NCI-H2171 (cell line): ENCODE measurements at places on chromosomes 16 and 17.
A peak's percentile ranks its signal among the peaks of the same experiment; 100 is the strongest.

GRCh38 chr16:56675685-56676210 lies 6.1 kb downstream of the MT1H start:
- no peak for DNase-seq

DNA sequence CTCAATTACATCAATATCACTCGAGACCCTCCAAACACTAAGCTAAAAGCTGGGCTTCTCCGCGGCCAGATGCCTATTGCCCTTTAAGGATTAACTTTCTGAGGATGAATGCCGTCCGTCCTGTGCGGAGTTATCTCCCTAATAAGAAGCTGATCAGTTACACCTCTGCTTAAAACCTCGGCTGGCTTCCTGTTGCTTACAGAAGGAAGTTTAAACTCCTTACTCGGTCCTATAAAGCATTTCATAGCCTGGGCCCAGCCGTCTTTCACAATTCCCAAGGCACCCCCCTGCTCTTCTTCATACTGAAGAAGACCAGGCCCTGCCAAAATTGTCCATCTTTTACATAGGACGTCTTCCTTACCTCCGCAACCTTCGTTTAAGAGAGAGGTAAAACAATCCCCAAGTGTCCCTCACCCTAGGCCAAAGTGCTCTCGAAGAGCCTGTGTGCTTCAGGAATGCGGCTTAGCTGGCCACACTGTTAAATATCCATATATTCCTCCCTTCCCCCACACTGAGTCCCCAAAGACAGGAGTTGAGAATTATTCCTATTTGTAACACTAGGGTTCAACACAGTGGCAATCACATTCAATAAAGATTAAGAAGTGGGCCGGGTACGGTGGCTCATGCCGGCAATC lies 112.6 kb upstream of the IRX5 start:
- no peak for DNase-seq

DNA sequence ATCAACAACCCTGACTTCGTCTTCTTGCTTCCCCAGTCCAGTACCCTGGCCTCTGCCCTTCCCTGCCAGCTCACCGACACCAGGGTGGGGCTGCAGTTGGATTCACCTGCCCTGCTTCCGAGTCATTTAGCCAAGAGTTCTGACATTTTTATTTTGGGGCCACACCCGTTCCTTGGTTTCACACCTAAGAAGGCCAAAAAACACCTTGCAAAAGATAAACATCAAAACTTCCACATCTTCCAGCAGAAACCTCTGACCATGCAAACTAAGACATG lies 41.8 kb upstream of the GFOD2 start:
- DNase-seq, result no peak

- no peak for DNase-seq
Observed at GRCh38 chr17:43608313-43608712, 53.4 kb downstream of the MEOX1 start.

- no peak for DNase-seq
Observed at GRCh38 chr17:53971361-53971760, 148.6 kb downstream of the KIF2B start.

- peak; percentile 96 for DNase-seq
Observed at GRCh38 chr17:61862975-61863800, at the start of gene BRIP1. TSS of gene BRIP1 (minus strand) at chr17:61863528. CDS start at chr17:61861539, 1,989 bp downstream.

- DNase-seq, result no peak
Observed at GRCh38 chr16:83312015-83312717, 495.6 kb upstream of the HSBP1 start.

GRCh38 chr16:76818606-76819181 lies 372.3 kb upstream of the MON1B start:
- DNase-seq, result no peak

GRCh38 chr16:29992344-29992967 lies 3.0 kb downstream of the HIRIP3 start:
- DNase-seq, result no peak

GRCh38 chr17:12256380-12256995 lies 235.8 kb downstream of the MAP2K4 start:
- DNase-seq, result peak; percentile 3

DNA sequence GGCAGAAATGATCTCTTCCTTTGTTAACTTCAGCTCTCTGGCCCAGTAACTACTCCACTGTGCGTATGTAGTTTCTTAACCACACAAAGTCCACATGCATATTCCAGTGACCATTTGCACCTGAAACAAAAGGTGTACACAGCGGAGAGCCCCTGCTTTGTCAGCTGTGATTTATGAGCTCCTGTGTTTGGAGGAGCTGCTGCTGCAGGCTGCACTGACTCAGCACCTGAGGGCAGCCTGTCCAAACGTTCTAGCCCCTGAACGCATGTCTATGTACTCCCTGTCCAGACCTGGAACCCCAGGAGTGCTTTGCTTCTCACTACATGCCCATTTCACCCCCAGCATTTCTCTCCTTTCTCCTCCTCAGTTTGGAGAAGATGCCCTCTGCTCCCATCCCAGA lies 216.1 kb downstream of the ABCC12 start:
- DNase-seq, result no peak

DNA sequence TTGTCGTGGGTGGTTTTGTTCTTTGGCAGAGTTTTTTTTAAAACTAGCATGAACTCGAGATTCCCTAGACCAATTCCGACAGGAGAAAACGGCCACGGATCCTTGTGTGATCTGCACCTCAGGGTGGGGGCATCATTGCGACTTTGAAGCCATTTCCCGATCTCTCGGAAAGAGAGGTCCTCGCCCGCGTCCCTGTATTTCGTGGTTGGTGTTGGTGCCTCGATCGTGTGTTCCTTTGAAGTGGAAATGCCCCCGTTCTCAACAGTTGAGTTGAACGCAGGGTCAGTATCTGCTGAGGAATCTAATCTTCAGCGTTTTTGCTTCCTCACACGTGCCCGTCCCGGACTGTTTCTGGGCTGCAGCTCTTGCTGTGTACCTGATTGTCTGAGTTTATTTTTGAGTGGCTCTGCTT lies 1.1 kb downstream of the CRAMP1 start:
- no peak for DNase-seq

GRCh38 chr16:19853132-19853741 lies 31.4 kb downstream of the GPRC5B start:
- DNase-seq, result no peak

GRCh38 chr16:6193718-6194117 lies 1096.1 kb upstream of the EEF2KMT start:
- no peak for DNase-seq

DNA sequence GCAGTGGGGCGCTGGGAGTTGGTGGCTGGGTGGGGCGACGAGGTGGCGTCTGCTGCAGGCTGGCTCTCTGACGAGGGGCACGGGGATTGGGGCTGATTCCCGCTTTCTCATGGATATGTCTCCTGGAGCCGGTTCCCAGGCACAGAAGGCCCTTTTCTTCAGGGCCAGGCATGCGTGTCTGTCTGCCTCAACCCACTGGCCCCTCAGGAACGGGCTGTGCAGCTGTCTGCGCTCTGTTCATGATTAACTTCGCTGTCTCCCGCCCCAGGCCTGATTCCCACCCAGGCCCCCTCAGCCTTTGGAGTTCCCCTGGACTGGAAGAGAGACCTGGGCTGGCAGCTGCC lies 53.1 kb downstream of the RAP1GAP2 start:
- DNase-seq, result no peak

GRCh38 chr17:64001763-64002529 lies 3.8 kb downstream of the PRR29 start:
- no peak for DNase-seq

GRCh38 chr17:1169221-1169928 lies 10.4 kb downstream of the ABR start:
- DNase-seq, result no peak

DNA sequence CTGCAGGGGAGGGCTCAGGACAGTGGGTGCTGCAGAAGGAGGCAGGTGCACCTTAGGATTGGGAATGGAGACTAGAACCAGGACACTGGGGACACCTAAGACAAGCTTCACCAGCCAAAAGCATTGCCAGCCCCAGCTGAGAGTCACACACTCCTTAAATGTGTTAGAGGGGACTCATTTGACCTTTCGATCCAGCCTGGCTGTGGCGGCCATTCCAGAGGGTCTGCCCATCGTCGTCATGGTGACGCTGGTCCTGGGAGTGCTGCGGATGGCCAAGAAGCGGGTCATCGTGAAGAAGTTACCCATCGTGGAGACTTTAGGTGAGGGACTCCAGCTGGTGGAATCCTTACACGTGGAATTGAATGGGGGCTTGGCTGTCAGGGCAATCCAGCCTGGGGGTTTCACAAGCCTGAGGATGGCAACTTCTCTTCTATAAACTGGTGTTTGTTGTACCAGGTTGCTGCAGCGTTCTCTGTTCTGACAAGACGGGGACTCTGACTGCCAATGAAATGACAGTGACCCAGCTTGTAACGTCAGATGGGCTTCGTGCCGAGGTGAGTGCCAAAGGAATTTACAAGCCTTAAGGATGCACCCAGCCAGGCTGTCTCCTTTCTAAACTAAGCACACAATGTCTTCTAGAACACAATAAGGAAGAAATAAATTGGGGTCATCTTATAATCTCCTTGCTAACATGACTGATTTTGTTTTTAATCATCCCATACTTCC lies 65.3 kb downstream of the MEAK7 start:
- DNase-seq, result peak; percentile 51

GRCh38 chr16:578870-579405 lies 9.2 kb downstream of the PIGQ start:
- DNase-seq, result no peak

DNA sequence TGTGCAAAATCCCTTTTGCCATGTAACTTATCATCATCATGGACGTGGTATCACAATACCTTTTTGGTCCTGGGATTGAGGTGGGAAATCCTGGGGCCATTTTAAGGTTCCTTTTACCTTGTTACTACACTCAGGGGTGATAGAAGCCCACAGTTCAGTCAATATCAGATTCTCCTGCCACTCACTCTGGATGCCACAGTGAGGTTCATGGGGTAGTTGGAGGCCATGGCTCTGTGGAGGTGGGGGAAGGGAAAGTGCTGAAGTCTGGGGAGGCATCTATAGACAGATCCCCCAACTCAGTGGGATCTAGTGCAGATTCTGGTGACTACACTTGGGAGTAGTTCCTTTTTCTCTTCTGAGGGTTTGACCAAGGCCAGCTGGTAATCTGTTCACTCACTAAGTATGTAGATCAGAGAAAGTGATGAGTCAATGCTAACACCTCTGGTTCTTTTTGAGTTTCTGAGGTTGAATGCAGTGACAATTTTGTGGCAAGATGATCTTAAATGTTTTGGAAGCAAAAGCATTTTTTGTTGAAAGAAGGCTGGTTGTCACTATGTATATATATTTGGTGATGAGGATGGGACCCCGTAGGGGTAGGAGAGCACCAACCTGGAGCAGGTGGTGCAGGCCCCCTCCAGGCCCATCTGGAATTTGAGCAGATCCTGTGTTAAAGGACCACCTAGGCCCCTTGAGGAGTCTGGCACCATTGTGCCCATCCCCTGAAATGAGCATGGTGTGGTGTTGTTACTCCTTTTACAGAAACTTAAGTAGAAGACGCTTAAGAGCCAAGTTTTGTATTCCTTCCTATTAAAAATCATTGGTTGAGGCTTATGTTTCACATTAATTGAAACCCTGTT lies 18.8 kb upstream of the IRF8 start:
- no peak for DNase-seq

- DNase-seq, result no peak
Observed at GRCh38 chr17:41067281-41067680, 1.6 kb upstream of the KRTAP2-4 start.

GRCh38 chr17:68776451-68776850 lies 175.3 kb upstream of the FAM20A start:
- DNase-seq, result no peak

GRCh38 chr17:57556320-57556719 lies 188.8 kb downstream of the CCDC182 start:
- DNase-seq, result no peak

- no peak for DNase-seq
Observed at GRCh38 chr17:69608808-69609472, 194.4 kb downstream of the MAP2K6 start.

DNA sequence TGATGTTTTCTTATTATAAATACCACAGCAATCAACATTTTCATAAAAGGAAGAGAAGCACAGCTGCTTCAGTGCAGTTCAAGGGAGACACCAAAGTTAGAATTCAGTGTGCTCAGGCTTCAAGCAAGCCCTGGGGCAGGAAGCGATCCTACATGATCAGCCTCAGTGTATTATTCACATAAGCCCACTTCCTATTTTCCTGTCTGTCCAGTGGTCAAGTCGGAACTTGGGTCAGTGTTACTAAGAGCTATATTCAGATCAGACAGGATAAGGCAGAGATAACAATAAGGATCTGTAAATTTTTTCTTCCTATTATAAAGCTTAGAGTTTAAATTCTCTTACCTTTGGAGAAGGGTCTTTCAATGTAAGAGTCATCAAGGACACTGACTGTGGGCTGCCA lies 12.9 kb downstream of the HEATR6 start:
- no peak for DNase-seq

GRCh38 chr17:17320188-17320910 lies 17.2 kb downstream of the NT5M start:
- DNase-seq, result no peak

- no peak for DNase-seq
Observed at GRCh38 chr17:17993852-17994251, 21.2 kb downstream of the DRC3 start.

GRCh38 chr17:57999496-58000017 lies 7.5 kb downstream of the SRSF1 start:
- peak; percentile 60 for DNase-seq

GRCh38 chr17:3482852-3483251 lies 7.1 kb downstream of the ASPA start:
- no peak for DNase-seq

DNA sequence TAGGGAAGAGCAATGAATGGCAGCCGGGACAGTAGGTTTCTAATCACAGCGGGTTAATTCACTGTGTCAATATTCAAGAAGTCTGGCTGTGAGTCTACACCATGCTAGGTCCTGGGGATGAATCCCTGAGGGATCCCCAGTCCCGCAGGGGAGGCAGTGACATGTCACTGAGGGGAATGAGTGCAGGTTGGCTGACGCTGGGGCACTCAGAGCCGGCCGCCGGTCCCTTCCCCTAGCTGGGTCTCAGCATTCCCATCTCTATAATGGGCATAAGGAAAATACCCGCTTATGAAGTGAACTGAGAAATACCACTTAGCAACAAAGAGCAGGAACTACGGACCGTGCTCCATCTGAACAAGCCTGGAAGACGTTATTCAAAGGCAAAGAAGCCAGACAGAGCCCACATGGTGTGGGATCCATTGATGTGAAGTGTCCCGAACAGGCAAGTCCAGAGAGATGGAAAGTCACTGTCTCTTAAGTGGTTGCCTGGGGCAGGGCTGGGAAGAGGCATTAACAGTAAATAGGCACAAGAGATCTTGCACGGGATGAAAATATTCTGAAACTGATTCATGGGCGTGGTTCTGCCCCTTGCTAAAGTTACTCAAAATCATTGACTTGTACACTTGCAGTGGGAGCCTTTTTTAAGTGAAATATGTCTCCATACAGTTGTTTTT lies 31.9 kb downstream of the PPL start:
- no peak for DNase-seq

GRCh38 chr17:69254187-69254586 lies 25.6 kb upstream of the ABCA10 start:
- no peak for DNase-seq
